Left kidney (tissue), 8 donors: ENCODE measurements at places on chromosomes 5 and 9. TPM values are rescaled to one million over a fixed set of nuclear protein-coding genes. Genes with fewer than 3 reads are reported as not detected.

DNA sequence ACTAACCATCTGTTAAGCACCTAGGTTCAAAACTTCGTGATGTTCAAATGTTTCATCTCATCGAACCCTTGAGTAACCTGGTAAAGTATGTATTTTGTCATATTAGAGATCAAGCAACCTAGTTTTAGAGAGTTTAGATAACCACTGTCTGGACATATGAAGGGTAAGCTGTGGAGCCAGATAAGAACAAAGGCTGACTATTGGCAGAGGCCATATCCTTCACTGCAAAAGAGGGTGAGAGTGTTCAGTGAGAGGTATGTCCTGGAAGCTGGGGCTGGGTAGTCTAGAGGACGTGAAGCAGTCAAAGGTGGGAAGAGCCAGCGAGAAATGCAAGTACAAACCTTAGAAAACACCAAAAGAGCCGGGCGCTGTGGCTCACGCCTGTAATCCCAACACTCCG is 573.1 kb upstream of the KLF4 start:
- DNase-seq, result no peak

Gene CTSL
- 158 TPM for polyA plus RNA-seq

DNA sequence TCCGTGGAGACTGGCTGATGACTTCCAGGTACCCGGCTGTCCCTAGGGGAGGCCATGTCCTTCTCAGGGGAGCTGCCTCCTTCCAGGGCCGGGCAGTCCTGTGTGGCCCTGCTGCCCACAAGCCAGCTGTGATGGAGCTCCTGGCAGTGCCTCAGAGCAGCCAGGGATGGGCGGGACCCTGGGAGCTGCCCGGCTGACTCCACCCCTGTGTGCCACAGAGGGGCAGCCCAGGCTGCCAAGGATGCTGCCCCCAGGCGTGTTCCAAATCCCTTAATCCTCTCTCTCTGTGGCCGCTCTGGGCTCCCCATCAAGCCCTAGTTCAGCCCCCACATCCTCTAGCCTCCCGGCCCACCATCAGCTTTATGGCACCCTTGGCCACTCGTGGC is 7.0 kb upstream of the SCGB3A1 start:
- no peak for DNase-seq

Gene PCDHGA12
- 1.5 TPM for polyA plus RNA-seq

Gene BRINP1
- polyA plus RNA-seq, result 8.4 TPM

Gene ANKRD20A1
- 6.1 TPM for polyA plus RNA-seq

Gene ABO
- 19.1 TPM for polyA plus RNA-seq

GRCh38 chr5:157778121-157778805 is 34.8 kb downstream of the LSM11 start:
- DNase-seq, result peak; percentile 70

GRCh38 chr9:91275655-91276054 is 86.1 kb downstream of the AUH start:
- DNase-seq, result no peak
